ENCODE measurements at places on chromosomes 6 and 20. TPM values are rescaled to one million over a fixed set of nuclear protein-coding genes. Genes with fewer than 3 reads are reported as not detected.

Gene ADAM33
- total RNA-seq: 44.8 TPM

Gene LPA
- not detected for total RNA-seq

Gene CYP21A2
- under 0.01 TPM for total RNA-seq

Gene MMP24OS
- 14.7 TPM for total RNA-seq

Gene GNAS-AS1
- 0.64 TPM for total RNA-seq

Gene ELOVL4
- total RNA-seq: 9.1 TPM

Gene RSPH4A
- 0.32 TPM for total RNA-seq

Gene ALDH5A1
- total RNA-seq: 0.64 TPM

Gene PAK5
- not detected for total RNA-seq

Gene MKKS
- 9.1 TPM for total RNA-seq

Gene FAM162B
- total RNA-seq: 3.9 TPM

Gene KHDRBS2
- total RNA-seq: not detected

Gene ZDHHC14
- 2.6 TPM for total RNA-seq

Gene BEND6
- 13.4 TPM for total RNA-seq

Gene HTR1B
- 8.2 TPM for total RNA-seq

Gene POU3F2
- not detected for total RNA-seq

Gene ENPP4
- 2.2 TPM for total RNA-seq

Gene MOXD1
- total RNA-seq: 15.1 TPM

Gene TMX4
- total RNA-seq: 36.1 TPM

Gene C6orf15
- not detected for total RNA-seq

Gene NT5E
- total RNA-seq: 593 TPM

Gene CSNK2A1
- total RNA-seq: 117 TPM

Gene CST5
- total RNA-seq: not detected

Gene GTSF1L
- total RNA-seq: not detected

Gene GSTA2
- not detected for total RNA-seq

Gene CFB
- 3.5 TPM for total RNA-seq

Gene FOXC1
- 1.9 TPM for total RNA-seq

Gene NOX3
- total RNA-seq: not detected
